A549 (cell line): ENCODE measurements at places on chromosomes 1 and 21. TPM values are rescaled to one million over a fixed set of nuclear protein-coding genes. Genes with fewer than 3 reads are reported as not detected.

GRCh38 chr1:178098262-178098661, 4.4 kb downstream of the RASAL2 start:
- no peak for DNase-seq

- DNase-seq, result no peak
Measured at GRCh38 chr1:152970495-152970894, at the start of gene SPRR4. TSS of gene SPRR4 (plus strand) at chr1:152970648. CDS start at chr1:152971891, 1,243 bp downstream.

DNA sequence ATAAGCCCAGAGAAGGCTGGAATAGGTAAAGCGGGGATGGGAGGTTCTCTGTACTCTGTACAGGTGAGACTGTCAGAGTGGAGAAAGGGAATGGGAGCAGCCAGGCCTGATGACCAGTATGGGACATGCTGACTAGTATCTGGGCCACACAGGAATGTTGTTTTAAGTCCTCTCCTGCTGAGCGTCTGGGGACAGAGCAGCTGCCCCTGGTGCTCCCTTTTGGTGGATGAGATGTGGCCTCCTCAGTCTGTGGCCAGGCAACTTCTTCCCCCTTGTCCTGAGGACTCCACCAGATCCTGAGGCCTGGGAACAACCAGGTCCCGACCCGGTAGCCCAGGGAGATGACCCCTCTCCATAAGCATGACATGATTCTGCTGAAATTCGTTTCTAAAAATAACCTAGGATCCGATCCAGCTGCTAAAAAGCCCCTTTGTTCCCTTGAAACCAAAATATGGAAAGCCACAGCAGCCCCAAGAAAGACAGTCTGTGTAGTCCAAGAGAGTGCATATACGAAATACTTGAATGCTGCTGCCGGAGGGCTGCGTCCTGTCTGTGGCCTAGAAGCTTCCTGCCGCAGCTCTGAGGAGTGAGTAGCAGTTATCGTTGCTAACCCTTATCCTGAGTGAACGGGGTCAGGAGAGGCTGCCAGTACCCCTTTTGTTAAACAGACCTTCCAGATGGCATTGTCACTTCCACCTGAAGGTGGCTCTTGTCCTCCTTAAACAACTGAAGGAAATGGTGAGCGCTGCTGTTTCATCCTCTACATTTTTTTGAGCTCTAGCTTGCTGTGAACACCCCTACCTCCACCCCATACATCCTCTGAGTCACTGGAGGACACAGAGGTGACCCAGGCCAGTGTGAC, 47.1 kb downstream of the ATP2B4 start:
- DNase-seq, result peak; percentile 85

Gene UBE2U
- polyA plus RNA-seq, result not detected in 3 replicates

DNA sequence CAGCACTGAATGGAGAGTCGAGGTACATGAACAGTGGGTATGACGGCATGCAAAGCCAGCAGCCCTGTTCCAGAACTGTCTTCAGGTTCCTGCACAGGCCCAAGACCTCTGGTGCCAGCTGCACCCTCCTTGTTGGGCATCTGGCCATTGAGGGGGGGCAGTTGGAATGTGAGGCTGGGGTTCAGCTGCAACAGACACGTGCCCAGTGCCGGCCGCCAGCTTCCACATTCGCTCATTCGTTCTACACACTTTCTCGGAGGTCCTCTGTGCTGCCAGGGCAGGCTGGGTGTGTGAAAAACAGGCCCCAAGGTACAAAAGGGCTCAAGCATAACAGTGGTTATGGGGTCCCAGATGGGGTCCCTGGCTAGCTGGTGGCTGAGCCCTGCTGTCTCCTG, 37.9 kb upstream of the SLC19A1 start:
- no peak for DNase-seq

DNA sequence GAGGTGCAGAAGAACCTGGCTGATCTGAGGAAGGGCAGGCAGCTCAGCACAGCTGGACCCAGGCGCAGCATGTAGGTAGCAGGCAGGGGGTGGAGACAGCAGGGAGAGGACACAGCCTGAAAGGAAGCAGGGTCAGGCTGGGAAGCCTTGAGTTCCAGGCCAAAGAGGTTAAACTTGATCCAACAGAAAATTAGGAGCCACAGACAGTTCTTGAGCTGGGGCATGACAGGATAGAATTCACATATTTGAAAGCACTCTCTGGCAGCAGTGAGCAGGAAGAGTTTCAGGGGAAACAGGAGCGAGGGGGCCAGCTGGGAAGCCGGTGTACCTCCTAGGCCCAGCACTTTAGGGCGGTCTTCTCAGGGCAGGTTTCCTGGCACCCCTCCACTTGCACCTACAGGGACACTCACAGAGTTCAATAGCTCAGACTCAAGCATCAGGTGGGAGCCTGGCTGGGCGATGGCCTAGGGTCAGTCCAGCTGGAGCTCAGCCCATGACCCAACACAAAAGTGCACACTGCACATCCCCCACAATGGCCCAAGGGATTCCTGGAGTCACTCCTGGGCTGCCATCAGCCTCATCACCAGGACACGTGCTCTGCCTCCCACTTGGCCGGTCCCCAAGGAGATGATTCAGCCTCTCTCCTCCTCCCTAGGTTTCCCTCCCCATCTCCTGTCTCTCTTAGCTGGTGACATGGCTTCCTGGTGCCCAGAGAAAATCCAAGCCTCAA, 22.7 kb downstream of the MATN1 start:
- no peak for DNase-seq

Gene C4BPA
- polyA plus RNA-seq, result 0.92 to 1.4 TPM (median 1.0 TPM) in 3 replicates

Gene GPX7
- polyA plus RNA-seq, result not detected in 3 replicates

DNA sequence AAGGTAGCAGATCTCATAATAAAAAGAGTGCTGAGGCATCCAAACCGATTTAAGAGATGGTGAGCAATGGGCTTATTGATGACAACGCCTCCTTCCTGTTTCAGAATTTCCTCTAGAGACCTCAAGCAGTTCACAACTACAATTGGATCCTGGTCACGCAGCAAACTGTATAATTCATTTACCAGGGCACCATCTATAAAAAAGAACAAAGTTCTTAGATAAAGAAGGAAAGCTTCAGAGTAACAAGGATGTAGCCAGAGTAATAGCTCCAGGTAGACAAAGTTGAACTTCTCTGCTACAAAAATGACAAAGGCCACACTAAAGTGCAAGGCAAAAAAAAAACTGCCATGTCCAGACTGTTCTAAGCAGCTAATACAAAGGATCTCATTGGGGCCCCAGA, 3.4 kb downstream of the AP4B1 start:
- DNase-seq, result no peak

DNA sequence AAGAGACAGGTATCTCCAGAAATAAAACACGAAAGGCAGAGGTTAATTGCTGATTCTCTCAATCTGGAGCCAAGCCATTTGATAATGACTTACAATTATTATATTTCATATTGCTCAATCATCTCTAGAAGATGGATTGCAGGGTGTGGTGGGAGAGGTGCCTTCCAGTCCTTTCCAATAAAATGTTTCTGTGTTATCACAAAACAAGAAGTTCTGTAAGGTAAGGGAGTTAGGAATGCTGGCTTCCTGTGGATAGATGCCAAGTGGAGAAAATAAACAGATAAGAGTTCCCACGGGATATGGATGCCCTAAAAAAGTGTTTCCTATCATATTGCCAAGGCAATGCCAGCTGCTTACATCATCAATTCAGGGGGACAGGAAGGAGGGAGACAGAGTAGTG, 7.2 kb upstream of the CCN1 start:
- DNase-seq, result no peak

Gene STUM
- not detected in 3 replicates for polyA plus RNA-seq

DNA sequence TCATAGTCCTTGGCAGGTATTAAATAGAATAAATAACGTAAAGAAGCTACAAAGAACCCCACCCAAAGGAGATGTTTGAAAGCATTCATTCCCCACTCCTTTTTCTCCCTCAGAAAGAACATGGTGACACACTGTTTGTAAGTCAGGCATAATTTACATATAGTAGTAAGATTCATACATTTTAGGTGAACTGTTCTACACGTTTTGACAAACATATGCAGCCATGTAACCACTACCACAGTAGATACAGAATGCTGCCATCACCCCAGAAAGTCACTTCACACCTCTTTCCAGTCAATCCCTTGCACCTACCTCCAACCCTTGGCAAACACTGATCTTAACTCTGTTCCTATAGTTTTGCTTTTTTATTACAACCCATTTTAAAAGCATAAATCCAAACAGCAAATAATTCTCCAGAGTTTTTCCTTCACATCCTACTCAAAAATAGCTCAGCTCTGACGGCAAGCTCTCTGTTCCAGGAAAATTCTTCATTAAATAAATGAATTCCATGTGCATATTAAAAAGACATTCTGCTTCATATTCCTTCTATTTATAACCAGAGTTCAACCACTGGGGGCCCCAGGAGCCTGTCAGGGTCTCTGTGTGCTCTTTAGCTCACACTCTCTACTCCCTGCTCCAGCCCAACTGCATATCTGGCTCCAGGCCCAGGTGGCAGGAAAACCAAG, 258.8 kb downstream of the PLPP3 start:
- DNase-seq, result no peak

- no peak for DNase-seq
Measured at GRCh38 chr1:201502511-201502857, 4.4 kb downstream of the CSRP1 start.

DNA sequence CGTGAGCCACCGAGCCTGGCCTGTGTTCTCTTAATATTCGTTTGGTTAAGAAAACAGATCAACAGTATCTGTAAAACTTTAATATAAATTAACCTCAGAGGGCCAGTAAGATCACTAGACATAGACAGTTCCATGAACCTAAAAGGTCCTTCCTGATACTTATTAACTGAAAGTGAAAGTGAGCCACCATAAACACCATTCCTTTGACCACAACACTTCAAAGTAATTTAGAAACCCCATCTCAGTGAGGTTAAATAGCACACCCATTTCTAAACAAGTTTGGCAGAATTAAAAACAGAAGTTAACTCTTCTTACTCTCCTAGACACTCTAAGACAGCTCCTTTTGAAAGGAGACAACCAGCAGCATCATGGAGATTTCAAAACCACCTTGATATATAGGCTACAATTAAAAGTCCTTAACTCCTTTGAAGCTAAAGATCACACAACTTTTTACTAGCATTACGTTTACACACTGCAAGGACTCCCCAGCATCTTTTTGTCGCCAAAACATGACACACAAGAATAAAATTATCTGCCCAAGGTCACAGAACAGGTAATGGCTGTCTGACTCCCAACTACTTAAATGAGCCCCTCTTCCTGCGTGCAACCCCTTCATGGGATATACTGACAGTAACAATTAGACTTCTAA, 2.2 kb downstream of the RNF19B start:
- no peak for DNase-seq

GRCh38 chr1:105894006-105894405, 1162.5 kb upstream of the PRMT6 start:
- DNase-seq, result no peak

- no peak for DNase-seq
Measured at GRCh38 chr1:220701974-220702373, 11.8 kb downstream of the C1orf115 start.

- DNase-seq, result peak; percentile 74
Measured at GRCh38 chr21:32457360-32457840, 44.9 kb downstream of the EVA1C start.

Gene RNPC3
- 9.5 to 9.9 TPM (median 9.6 TPM) in 3 replicates for polyA plus RNA-seq

DNA sequence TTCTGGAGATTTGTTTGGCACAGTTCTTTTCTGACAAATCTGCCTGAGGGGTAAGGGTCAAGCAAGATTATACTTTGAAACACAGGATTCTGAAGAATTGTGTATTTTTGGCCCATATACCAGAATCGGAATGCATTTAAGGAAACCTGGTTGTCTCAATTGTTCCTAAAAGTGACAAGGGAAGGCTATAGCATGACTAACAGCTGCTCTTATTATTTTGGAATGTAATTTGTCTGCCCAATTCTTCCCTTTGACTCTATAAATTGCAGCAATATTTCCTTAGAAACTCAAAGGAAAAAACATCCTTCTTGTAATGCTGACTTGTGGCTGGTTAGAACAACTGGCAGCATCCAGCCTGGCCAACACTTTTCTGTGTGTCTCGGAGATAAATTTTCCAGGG, 15.8 kb upstream of the VCAM1 start:
- DNase-seq, result no peak

DNA sequence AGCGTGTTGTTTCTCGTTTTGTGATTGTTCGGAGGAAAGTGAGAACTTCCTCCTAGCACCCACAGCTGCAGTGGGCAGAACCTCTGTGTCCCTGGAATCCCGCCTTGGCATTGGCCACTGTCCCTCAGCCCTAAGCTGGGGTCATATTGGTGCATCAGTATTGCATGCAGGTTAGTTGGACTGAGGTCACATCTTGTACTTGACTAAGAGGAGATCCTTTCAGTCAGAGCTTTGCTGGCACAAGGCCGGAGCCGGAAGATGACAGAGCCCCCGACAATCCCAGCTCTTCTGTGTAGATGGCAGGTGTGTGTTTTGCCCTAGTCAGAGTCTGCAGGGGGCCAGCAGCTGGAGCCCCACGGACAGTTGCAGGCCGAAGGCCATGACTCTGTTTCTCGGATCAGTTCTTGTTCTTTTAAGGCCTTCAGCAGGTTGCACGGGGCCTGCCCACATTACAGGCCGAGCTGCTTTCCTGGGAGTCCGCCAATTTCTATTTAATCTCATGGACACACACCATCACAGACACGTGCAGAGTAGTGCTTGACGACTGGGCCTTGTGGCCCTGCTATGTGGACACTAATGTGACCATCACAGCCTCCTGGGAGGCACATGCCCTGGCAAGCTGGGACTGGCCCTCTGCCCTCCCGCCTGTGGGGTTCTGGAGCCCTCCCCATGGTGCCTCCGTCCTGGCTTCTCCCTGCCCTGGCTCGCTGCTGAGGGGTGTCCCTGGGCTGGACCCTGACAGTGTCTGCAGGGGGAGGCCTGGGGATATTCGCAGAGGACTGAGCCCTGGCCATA, 14.9 kb downstream of the SNAP47 start:
- no peak for DNase-seq

Gene CA6
- polyA plus RNA-seq, result not detected in 3 replicates
